ENCODE measurements at places on chromosomes 4 and X.

- DNase-seq: no peak
Observed at GRCh38 chr4:25875281-25875745, 12.5 kb upstream of the SEL1L3 start.

- DNase-seq: no peak
Observed at GRCh38 chrX:28127662-28128061, 146.4 kb upstream of the DCAF8L1 start.

DNA sequence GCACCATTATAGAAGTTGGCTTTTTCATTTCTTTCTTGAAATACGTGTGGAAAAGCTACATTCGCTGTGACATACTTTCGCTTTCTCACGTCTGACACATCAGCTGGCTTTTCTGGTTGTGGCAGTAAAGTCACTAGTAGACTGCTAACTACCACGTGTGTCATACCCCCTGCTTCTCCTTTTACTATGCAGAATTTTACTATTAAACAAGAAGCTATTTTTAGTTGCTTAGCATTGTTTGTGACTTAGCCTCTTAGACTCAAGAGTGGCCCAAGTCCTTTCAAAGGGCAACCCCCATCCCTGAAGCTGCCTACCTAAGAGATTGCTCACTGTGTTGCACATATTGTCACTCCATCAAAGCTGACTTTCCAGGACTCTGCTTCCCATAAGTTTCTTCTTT, 2.1 kb upstream of the IL2 start:
- peak; percentile 46 for DNase-seq

DNA sequence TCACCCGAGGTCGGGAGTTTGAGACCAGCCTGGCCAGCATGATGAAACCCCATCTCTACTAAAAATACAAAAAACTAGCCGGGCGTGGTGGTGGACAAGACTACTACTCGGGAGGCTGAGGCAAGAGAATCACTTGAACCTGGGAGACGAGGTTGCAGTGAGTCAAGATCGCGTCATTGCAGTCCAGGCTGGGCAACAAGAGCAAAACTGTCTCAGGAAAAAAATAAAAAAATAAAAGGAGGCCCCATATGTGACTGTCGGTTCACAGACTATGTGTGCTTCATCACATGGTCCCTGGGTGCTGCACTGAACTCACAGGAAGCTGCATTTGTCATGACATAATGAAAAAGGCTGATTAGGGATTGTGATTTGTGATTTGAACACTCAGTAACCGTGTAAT, 6.4 kb downstream of the TRIML1 start:
- no peak for DNase-seq

DNA sequence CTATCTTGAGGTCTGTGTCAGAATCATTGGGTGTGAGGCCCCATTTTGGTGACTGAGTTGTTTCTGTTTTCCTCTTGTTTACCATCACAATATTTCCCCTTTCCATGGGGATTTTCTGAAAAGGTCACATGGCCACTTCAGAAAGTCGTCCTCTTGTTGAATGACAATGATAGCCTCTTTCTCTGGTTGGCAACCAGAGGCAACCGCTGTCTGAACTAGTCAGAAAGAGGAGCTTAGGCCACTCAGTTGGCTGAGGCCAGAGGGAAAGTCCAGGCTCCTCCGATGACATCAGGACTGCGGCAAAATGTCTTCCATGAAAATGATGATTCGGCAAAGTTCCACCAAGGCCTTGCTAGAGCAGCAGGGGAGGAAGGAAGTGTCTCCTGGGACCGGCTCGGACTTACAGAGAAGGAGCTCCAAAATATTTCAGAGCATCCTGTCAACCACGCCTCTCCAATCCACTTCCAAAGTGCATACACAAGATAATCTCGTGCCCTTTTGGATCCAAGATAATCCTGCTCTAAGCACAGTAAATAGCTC, 19.1 kb upstream of the RBM47 start:
- no peak for DNase-seq

GRCh38 chr4:127249066-127249766, 383.5 kb upstream of the INTU start:
- no peak for DNase-seq

GRCh38 chr4:139890816-139891215, 225.2 kb downstream of the MGST2 start:
- no peak for DNase-seq

GRCh38 chrX:9374555-9374954, 90.3 kb upstream of the TBL1X start:
- DNase-seq: no peak

GRCh38 chr4:94880956-94881355, 123.2 kb downstream of the BMPR1B start:
- DNase-seq: no peak

- no peak for DNase-seq
Observed at GRCh38 chr4:54272051-54272450, 43.0 kb downstream of the PDGFRA start.

DNA sequence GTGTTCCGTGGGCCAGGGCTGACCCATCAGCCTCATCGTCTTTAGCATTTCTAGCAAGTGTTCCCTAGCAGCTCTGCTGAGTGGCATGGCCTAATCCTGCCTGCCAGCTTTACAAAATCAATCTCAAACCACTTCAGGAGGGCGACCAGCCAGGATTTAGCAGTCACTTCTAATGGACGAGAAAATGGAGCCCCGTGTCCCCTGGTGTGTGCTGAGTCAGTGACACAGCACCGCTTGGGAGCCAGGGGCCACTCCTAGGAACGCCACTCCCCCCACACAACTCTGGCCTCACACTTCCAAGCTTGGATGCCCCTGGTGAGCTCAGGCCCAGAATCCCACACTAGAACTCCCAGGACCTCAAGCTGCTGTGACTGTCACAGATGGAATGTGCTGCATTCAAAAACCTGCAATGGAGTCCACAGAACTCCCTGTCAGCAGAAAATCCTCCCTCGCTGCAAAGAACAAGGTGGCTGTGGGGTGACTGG, 311.2 kb upstream of the GATB start:
- DNase-seq: no peak

DNA sequence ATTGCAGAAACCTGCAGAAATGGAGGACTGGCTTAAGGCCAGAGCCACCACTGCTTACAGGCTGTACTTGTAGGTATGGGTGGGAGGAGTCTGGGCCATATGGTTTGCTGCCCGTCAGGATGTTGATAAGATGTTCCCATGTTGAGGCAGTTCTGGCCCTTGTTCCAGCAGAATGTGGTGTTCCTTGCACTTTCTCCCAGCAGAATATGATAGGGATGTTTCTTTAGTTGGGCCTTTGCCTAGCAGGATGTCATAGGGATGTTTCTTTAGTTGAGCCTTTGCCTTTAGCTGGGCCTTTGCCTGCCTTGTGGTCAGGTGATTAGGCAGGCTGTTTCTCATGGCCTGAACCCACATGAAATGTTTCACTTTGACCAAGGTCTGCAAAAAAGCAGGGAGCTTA, 139.1 kb upstream of the PAQR3 start:
- DNase-seq: no peak

GRCh38 chr4:155143512-155143911, 64.9 kb upstream of the NPY2R start:
- no peak for DNase-seq

- no peak for DNase-seq
Observed at GRCh38 chrX:99703473-99703872, 706.6 kb downstream of the PCDH19 start.

- DNase-seq: no peak
Observed at GRCh38 chrX:20147561-20147960, 5.9 kb upstream of the EIF1AX start.

DNA sequence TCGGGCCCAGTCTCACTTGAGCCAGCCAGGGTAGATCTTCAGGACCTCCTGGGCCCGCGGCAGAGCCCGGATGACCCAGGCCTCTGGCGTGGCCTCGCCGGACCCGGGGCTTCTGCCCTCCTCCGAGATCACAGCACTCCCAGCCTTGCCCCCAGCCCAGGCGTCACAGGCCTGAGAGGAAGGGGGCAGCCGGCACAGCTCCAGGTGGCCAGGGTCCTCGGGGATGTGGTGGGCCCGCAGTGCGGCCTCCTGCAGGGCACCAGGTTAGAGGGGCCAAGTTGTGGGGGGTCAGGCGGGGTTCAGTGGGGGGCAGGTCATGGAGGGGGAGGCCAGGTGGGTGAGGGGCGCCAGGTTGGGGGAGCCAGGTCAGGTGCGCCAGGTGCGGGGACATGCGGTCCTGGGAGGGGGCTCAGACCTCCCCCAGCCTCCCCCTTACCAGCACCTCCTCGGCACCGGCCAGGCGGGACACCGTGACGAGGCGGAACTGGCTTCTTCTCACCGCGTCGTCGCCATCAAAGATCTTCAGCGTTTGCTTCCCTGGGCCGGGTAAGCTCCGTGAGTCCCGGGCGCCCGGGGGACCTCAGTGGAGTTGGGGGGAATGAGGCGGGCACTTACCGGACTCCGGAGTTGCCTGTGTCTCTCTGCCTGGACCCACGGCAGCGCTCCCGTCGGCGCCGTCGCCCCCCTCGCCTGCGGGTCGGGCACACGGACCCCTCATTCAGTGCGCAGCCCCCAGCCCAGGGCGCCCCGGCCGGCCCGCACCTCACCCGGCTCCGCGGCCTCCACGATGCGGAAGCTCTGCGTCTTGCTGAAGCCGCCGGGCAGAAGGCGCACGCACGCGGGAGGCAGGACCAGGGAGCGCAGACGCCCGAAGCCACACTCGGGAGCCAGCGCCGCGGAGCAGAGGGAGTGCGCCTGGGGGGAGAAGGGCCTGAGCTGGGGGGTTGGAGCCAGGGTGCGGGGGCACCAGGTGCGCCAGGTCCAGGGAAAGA, 6.0 kb downstream of the DGKQ start:
- DNase-seq: no peak

DNA sequence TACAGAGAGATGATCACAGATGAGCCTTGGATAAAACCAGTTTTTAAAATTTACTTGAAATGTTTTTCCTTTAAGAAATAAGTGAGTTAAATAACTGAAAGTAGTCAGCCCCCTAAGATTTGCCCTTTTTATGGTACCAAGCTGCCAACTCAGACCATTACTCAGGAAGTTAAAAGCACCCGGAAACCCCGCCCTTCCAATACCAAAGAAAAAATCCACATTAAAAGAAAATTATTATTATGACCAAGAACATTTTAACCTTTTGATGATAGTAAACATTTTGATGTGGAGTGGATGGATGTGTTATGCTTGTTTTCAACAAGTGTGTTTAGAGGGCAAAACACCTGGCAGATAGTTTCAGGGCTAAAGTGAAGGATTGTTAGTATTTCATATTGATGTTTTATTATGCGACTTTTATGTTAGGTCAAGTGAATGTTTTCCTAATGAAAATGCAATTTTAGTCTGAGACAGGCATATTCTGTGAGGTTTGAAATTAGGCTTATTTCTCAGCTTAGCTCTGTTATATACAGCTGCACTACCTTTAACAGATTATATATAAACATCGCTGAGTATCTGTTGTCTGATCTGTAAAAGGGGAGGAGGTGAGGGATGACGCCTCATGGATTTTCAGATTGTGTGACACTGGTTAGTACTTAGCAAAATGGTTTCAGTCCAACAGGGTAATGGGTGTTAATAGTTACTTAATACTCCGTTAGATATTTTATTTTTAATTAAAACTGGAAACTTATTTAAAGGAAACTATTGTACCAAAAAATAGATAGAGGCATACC, 89.0 kb downstream of the KDM6A start:
- no peak for DNase-seq

GRCh38 chr4:60657041-60657440, 543.1 kb upstream of the ADGRL3 start:
- no peak for DNase-seq

DNA sequence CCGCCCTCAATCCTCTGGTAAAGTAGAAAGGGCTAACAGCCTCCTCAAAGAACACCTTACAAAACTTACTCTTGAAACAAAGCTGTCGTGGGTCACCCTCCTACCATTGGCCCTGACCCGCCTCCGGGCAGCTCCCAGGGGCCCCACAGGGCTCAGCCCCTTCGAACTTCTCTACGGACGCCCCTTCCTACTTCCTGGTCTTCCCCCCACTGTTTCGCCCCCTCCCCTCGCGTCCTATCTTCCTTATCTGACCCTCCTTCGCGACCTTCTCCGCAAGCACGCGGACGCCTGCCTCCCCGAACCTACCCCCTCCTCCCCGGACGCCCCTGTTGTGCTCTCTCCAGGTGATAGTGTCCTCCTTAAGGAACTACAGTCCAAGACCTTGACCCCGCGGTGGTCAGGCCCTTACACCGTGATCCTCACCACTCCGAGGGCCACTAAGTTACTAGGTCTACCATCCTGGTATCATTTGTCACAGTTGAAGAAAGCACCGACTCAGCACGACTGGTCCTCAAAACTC, 963.1 kb downstream of the RPA4 start:
- DNase-seq: no peak

- no peak for DNase-seq
Observed at GRCh38 chr4:105137121-105137875, 9.4 kb upstream of the TET2 start.

GRCh38 chr4:577499-578450, 1.7 kb upstream of the TMEM271 start:
- no peak for DNase-seq

DNA sequence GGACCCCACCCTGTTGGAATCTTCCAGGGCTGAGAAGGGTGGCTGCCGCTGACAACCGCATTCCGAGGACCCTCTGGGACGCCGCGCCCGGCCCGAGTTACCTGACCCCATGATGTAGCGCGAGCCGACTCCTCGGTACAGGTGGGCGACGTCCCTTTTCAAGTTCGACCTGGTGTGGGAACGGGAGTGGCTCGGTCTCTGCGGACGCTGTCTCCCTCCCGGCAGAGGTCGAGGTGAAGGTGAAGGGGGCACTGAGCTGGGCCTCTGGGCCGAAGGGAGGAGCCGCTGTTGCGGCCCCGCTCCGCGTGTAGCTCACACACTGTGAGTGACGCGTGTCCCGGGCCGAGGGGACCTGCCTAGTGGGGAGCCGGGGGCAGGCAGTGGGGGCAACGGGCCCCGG, 4.5 kb downstream of the GTPBP6 start:
- no peak for DNase-seq

DNA sequence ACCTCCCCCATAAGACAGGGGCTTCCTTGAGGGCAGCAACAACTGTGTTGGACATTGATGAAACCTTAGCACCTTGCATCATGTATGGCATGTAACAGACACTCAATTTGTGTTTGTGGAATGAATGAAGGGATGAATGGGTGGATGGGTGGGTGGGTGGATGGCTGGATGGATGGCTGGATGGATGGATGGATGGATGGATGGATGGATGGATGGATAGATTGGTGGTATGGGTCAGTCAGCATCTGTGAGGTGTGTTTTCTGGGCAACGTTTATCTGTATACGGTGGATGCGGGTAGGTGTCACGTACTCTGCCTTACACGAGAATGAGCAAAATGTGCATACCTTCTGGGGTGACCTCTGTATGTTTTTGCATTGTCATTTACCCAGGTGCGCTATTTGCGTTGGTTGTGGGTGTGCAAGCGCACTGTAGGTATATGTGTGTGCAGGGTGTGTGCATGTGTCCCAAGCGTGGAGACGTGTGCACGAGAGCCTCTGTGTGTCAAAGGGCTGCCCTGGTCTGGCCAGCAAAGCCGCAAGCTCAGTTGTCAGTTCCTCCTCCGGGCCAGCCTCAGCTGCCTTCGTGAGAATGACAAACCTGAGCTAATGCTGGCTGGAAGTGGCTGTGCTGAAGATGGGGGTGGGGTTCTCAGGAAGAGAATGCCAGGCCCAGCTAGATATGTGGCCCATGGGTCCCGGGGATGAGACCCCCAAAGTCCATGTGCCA, 26.5 kb downstream of the ELF4 start:
- DNase-seq: no peak

GRCh38 chr4:57190601-57191481, 80.7 kb upstream of the IGFBP7 start:
- no peak for DNase-seq
